ENCODE measurements at places on chromosomes 13 and 19.

GRCh38 chr19:29812080-29812880 lies 489 bp downstream of the CCNE1 start:
- no peak for DNase-seq

DNA sequence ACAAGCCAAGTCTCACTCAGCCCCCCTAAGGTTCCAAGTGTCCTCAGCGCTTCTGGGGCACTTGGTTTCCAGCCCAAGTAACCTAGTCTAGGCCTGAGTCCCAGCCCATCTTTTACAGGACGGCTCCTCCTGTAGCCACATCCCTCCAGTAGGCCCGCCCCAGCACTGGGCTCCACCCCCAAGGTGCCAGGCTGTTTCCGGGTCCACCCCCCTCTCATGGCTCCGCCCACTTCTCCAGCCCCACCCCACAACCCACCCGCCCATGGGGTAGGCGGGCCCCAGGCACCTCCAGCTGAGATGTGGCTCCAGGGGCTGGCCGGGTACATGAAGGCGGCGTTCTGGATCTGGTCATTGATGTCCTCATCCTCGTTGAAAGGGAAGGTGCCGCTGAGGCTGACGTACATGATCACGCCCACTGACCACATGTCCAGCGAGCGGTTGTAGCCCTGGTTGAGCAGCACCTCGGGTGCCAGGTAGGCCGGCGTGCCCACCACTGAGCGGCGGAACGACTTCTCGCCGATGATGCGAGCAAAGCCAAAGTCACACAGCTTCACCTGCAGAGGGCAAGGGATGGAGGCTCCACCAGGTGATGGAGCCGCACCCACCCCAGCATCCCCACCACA lies 17.2 kb upstream of the DACT3 start:
- DNase-seq: no peak

GRCh38 chr19:7381073-7381390 lies 32.3 kb downstream of the ARHGEF18 start:
- no peak for DNase-seq

DNA sequence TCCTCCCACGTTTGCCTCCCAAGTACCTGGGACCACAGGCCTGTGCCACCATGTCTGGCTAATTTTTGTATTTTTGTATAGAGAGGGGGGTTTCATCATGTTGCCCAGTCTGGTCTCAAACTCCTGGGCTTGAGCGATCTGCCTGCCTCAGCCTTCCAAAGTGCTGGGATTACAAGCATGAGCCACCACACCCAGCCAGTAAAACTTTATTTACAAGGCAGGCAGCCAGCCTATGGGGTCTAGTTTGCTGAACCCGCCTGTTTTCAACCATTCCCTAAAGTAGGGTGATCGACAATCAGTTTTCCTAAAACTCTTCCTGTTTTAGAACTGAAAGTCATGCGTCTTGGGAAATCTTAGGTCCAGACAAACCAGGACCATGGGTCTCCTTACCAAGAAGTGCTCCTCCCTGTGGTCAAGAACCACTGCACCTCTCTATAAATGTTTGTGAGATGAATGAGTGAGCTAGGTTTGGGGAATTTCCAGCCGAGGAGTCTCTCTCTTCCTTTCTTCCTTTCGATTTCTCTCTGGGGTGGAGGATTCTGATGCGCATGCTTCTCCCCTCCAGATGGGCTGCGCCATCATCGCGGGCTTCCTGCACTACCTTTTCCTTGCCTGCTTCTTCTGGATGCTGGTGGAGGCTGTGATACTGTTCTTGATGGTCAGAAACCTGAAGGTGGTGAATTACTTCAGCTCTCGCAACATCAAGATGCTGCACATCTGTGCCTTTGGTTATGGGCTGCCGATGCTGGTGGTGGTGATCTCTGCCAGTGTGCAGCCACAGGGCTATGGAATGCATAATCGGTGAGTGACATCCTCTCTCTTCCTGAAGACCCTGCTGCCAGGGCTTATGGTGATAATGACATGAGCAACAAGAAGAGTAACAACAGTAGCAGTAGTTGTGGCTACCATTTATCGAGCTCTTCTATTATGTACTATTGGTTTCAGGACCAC lies 38.7 kb downstream of the ADGRE1 start:
- DNase-seq: no peak

GRCh38 chr19:54482889-54483288 lies 9.8 kb upstream of the CDC42EP5 start:
- no peak for DNase-seq

GRCh38 chr19:18379803-18380747 lies 5.9 kb upstream of the GDF15 start:
- DNase-seq: no peak

- no peak for DNase-seq
Measured at GRCh38 chr19:8663920-8664670, 33.7 kb downstream of the NFILZ start.

DNA sequence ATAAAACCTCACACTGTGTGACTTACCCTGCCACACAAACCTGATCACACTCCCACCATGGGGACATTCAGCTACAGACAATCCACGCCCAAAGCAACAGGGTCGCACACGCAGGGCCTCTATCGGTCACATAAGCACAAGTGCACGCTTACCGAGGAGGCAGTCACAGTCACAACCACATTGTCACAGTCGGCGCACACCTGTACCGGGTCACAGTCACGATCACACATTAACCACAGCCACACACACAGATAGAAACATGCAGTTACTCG lies 579 bp downstream of the ZNF566 start:
- DNase-seq: no peak

DNA sequence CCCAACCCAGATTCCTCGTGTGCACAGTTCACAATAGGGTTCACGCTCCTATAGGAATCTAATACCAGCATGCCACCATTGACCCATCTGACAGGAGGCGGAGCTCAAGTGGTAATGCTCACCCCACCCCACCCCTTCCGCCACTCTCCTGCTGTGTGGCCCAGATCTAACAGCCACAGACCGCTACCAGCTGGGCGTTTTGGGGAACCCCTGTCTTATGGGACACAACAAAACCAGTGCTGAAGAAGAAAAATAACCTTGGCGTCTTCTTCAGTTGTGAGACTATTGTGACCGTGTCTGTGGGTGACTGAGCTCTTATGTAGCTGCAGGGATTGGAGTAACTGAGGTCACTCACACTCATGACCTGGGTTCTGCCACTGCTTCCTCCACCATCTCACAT lies 5.2 kb upstream of the OR10H1 start:
- no peak for DNase-seq

DNA sequence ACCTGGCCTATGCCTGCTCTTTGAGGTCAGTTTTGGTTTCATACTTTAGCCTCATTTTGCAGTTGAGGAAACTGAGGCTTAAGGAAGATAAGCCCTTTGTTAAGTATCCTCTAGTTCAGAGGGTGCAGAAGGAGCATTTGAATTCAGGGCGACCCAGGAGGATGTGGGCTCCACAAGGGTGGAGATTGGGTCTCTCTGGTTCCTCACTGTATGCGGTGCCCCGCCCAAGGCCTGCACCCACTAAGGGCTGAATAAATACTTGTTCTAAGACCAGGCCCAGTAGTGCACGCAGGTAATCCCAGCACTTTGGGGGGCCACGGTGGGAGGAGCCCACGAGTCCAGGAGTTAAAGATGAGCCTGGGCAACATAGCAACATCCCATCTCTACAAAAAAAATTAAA lies 768 bp upstream of the SLC44A2 start:
- DNase-seq: no peak

DNA sequence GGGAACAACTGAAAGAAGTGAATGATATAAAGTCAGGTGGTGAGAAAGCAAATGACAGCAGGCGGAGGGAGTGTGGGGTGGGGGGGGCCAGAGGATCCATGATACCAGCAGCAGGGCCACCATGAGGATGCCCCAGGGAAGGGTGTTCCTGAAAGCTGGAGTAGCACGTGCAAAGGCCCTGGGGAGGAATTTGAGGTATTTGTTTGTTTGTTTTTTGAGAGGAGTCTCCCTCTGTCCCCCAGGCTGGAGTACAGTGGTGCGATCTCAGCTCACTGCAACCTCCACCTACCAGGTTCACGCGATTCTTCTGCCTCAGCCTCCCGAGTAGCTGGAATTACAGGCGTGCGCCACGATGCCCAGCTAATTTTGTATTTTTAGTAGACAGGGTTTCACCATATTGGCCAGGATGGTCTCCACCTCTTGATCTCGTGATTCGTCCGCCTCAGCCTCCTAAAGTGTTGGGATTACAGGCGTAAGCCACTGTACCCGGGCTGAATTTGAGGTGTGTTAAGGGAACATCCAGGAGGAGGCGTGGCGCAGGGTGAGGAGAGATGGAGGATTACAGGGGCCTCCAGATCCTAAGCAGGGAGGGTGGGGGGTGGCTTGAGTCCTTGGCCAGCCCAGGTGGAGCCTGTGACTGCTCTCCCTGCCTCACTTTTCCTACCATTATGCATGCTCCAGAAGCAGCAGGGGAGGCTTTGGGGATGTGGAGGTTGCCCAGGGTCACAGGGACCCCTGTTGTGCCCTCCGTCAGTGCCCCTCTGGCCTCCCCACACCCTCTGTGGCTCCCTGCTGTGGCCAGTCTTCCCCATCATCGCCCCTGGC lies 12.4 kb upstream of the JUND start:
- DNase-seq: no peak

- DNase-seq: no peak
Measured at GRCh38 chr13:25701304-25701703, 329.5 kb downstream of the ATP8A2 start.

DNA sequence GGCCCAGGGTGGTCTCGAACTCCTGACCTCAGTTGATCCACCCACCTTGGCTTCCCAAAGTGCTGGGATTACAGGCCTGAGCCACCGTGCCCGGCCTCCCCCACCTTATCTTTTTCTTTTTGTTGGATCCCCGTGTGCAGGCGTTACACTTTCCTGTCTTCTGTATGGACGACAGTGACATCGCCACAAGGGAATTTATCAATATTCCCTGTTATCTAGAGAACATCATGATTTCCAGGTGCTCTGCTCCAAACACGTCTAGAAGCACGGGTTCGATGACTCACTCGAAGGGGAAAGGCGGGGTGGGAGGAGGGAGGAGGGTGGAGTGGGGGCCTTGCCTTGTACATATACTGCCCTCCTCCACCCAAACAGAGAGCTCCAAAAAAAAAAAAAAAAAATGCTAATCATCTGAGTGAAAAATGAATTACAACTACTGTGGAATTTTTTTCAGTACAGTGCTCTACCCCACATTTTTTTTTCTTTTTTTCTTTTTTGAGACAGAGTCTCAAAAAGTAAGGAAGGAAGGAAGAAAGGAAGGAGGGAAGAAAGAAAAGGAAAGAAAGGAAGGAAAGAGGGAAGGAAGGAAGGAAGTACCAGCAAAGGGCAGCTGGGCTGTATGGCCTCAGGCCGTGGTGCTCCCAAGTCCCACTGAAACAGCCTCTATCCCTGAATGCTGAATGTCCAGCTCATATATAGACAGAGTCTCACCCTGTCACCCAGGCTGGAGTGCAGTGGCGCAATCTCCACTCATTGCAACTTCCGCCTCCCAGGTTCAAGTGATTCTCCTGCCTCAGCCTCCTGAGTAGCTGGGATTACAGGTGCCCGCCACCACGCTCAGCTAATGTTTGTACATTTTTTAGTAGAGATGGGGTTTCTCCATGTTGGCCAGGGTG lies 36.8 kb downstream of the INSR start:
- DNase-seq: no peak

DNA sequence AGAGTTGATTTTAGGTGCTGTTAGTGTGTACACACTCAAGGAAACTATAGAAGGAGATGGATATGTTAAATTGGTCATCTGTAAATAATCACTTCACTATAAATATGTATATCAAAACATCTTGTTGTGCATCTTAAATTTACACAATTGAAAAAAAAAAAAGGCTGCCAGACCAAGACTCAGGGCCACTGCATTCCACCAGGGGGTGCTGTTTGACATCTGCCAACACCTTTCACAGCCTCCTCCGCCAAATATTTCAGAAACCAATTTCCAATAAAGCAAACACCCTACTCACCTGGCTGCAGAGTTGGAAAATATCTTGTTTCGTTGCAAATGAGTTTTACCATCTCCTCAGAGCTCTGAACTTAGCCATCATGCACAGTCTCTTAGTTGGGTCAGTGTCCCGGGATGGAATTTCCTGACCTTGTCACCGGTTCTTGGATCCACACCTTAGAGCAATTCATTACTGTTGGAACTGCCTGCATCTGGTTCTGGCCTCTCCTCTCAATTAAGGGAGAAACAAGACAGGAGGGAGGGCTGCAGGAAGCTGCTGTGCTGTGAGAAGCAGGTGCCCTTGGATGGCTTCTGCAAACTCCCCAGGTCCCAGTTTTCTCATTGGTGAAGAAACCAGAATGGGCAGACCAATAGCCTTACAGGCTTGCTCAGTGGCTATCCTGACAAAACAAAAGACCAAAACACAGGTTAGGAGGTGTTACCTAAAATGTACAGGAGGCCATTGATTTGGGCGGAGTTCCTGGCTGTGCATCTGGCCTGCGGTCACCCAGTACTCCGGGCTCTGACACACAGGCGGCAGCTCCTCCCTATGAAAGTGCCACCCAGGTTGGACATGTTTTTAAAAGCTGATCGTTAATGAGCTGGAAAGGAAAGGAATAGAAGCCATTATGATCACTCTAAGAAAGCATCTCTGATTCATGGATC lies 746.6 kb downstream of the UQCRFS1 start:
- DNase-seq: no peak

- DNase-seq: no peak
Measured at GRCh38 chr13:19781526-19781925, 1.2 kb downstream of the PSPC1 start.

- no peak for DNase-seq
Measured at GRCh38 chr13:78868991-78869390, 210.0 kb upstream of the OBI1 start.

- DNase-seq: no peak
Measured at GRCh38 chr13:33758113-33758512, 59.8 kb upstream of the RFC3 start.

GRCh38 chr19:55048446-55048845 lies 10.4 kb upstream of the GP6 start:
- no peak for DNase-seq
